ENCODE measurements at places on chromosomes 13 and 19. TPM values are rescaled to one million over a fixed set of nuclear protein-coding genes. Genes with fewer than 3 reads are reported as not detected.

Gene NFIX
- total RNA-seq = 135 TPM

Gene ZNF738
- 2.7 TPM for total RNA-seq

Gene LIM2
- total RNA-seq = not detected

Gene TYK2
- total RNA-seq = 77.2 TPM
